ENCODE measurements at places on chromosomes 2 and 18. TPM values are rescaled to one million over a fixed set of nuclear protein-coding genes. Genes with fewer than 3 reads are reported as not detected.

Gene EFEMP1
- total RNA-seq, result 1,158 TPM

GRCh38 chr2:120373424-120373823 is 27.5 kb downstream of the INHBB start:
- DNase-seq, result no peak

- peak; percentile 5 for DNase-seq
Observed at GRCh38 chr2:9951522-9952285, at the start of gene GRHL1. Gene GRHL1, plus strand, starts transcription at chr2:9951693. Its CDS starts 141 bp downstream, at chr2:9951834.

DNA sequence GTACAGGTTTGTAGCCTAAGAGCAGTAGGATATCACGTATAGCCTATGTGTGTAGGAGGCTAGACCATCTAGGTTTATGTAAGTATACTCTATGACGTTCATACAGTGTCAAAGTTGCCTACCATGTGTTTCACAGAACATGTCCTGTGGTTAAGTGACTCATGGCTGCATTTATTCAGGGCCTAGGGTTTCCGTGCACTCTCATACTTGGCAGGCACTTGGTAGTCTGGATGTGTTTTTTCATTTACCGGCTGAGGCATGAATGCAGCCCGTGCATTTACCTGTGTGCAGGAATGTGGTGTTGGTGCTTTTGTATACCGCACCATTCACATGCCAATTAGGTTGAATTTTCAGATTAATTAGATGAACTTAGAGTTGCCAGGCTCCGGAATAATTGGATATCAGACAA is 43.4 kb downstream of the MYL12B start:
- no peak for DNase-seq

DNA sequence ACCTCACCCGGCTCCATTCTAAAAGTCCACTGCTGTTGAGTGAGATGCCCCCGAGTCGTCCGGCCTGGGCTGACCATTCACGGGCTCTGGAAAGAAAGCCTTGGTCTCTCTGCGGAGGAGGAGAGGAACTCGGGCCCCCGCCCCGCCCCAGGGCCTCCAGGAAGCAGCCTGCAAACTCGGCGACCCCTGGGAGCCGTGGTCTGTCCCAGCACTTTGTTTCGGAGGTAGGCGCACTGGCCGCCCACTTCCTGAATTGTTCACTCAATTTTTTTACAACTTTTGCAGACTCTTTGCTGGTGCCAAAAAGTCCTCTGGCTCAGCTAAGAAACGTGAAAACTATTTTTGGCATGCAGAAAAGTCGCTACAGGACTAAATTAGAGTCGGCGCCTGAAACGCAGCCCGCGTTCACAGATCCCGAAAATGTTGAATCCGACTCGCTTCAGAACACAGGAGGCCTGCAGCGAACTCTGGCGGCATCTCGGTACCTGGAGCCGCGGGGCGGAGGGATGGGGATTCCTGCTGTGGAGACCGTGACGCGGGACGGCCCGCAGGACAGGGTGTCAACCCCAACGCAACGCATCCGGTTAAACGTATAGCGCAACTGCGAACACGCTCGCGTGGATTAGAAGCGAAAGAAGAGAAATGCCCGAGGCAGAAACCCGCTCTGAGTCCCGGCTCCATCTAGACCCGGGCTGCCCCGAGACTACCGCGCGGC is 1.5 kb downstream of the PXDN start:
- peak; percentile 52 for DNase-seq
